Mammary microvascular endothelial cell (primary cell): ENCODE measurements at places on chromosomes 6 and 20. TPM values are rescaled to one million over a fixed set of nuclear protein-coding genes. Genes with fewer than 3 reads are reported as not detected.

The RALY gene
- total RNA-seq = 130 and 137 TPM in 2 replicates

The BTNL2 gene
- not detected in 2 replicates for total RNA-seq

The MAN1A1 gene
- 26.4 and 28.1 TPM in 2 replicates for total RNA-seq

The PPP1R16B gene
- 58.0 and 64.7 TPM in 2 replicates for total RNA-seq

The PRDM1 gene
- total RNA-seq = 3.2 and 3.4 TPM in 2 replicates

The COX4I2 gene
- not detected in 2 replicates for total RNA-seq

The EPB41L2 gene
- 40.4 and 42.1 TPM in 2 replicates for total RNA-seq

The CST8 gene
- total RNA-seq = not detected in 2 replicates

The AURKA gene
- total RNA-seq = 47.2 and 57.6 TPM in 2 replicates

The ZNF165 gene
- 0.20 and 0.49 TPM in 2 replicates for total RNA-seq

The TFEB gene
- total RNA-seq = 2.3 and 3.4 TPM in 2 replicates

The PM20D2 gene
- total RNA-seq = 19.1 and 19.9 TPM in 2 replicates
